ENCODE measurements at places on chromosomes 6 and 20.

DNA sequence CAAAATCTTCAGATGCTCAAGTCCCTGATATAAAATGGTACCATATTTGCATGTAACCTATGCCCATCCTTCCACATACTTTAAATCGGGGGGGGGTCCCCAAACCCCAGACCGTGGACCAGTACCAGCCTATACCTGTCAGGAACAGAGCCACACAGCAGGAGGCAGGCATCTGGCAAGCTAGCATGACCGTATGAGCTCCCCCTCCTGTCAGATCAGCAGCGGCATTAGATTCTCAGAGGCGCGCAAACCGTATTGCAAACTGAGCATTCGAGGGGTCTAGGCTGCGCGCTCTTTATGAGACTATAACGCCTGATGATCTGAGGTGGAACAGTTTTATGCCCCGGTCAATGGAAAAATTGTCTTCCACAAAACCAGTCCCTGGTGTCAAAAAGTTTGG lies 30.7 kb downstream of the FGD2 start:
- DNase-seq, result no peak

DNA sequence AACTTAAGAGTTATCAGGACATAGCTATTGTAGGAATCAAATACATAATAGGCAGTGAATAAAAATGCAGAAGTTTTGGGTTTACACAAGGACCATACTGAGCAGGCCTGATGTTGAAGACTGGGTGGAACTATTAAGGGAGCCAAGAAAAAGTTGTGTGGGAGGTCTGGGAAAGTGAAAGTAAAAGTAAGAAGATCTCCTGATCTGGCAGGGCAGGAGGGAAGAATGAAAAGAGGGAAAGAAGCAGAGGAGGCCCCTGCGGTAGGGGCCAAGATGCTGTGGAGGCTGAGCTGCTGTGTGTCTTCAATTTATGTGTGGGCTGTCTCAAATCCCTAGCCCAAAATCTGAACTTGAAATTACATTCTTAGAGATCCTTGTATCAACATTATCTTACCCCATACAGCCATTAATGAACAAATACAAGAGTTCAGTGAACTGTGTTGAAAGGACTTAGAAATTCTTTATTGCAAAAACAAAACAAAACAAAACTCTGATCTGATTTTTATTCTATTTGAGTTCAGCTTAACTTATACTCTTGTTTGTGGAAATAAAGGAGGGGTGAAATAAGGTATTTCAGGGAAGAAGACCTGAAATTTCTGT lies 1183.8 kb downstream of the HACE1 start:
- DNase-seq, result no peak

- no peak for DNase-seq
Measured at GRCh38 chr6:85913001-85913400, 270.3 kb upstream of the SYNCRIP start.

- DNase-seq, result no peak
Measured at GRCh38 chr6:125188037-125188436, 34.5 kb downstream of the TPD52L1 start.

DNA sequence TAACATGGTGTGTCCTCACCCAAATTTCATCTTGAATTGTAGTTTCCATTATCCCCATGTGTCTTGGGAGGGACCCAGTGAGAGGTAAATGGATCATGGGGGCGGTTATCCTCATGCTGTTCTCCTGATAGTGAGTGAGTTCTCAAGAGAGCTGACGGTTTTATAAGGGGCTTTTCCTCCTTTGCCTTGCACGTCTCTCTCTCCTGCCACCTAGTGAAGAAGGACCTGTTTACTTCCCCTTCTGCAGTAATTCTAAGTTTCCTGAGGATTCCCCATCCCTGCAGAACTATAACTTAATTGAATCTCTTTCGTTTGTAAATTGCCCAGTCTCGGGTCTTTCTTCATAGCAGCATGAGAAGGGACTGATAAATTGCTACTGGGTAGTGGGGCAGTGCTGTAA lies 789.3 kb downstream of the FRK start:
- no peak for DNase-seq

GRCh38 chr6:29131691-29132090 lies 23.8 kb downstream of the OR2J3 start:
- DNase-seq, result no peak

DNA sequence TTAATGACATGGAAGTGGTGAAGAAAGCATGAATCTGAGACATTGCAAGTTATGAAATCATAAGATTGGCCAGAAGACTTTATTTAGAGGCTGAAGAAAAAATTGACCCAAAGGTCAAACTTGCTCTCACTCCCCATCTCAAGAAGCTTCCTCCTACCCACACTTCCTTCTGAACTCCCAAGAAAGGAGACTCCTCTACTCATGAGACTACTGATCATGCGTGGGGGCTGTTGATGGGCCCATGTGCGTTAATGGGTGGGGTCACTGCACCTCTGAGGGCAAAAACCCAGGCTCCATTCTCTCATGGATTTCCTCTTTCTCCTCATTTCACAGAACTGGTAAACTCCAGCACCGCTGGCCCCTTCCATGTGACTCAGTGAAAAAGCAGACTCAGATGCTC lies 470.6 kb upstream of the ARID1B start:
- no peak for DNase-seq

- no peak for DNase-seq
Measured at GRCh38 chr6:73409395-73409794, 14.8 kb downstream of the DDX43 start.

DNA sequence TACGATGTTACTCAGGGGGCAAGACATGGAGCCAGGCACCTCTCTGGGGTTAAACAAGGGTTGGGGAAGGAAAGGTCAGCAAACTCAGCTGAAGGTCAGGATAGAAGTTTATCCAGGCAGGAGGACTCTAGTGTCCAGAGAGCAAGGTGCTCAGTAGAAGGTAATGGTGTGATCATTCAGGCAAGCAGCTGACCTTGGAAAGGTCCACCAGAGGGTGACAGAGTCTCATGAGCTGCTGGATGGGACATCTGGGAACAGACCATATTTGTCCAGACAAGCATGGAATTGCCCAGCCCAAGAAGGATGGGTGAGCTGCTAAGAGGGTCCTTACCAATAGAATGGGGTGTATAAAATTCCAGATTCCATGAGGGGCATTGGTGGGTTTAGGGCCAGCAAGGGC lies 89.5 kb downstream of the MAP3K7 start:
- DNase-seq, result no peak

DNA sequence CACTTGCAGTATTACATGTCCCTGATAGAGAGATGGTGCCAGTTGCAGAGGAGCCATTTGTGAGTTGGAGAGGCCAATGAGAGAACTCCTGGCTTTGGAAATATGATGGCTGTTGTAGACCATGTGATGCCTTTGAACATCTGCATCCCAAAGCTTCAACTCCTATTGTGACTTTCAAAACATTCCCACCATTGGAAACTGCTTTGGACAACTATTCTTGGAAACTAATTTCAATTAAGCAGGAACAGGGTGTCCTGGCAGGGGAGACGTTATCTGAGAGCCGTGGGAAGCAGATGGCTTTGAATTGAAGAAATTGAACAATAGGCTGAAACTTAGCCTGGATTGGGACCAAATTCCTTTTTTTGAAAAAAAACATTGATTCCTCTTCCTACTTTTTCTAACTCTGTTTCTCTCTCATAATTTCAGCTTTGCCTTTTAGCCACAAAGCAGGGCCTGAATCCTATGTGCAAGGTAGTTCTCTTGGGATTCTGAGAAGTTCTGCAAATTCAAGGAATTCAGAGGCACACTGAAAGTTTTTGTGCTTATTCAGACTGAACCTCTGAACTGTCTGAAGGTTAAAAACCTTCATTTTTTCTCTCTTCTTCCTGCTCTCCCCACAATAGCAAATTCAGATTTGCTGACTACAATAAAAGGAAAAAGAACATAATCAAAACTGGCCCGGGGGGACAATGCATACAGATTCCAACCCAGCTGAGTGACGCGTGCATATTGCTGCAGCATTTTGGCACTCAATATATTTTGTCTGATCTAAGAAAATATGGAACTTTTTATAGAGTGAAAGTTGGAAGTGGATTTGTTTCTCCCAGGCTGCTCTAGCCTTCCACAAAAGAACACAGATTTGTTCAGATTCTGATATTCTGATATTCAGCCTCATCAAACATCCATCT lies 720.4 kb upstream of the CHD6 start:
- no peak for DNase-seq

DNA sequence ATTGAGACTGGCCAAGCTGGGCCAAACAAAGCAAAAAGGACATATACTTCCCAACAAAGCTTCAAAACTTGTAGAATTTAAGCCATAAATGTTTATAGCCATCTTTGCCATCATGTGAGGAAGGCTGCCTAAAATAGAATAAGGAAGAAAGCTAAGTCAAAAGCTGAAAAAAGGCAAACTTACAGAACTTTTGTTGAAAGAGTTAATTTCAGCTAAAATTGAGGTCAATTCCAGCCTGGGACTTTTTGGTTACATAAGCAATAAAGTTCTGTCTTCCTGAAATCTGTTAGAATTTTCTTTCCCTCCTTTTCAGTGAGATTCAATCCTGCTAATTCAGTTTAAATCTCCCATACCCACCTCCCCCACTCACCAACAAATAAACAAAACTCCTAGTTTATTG lies 227.9 kb upstream of the MARCKS start:
- DNase-seq, result no peak

- no peak for DNase-seq
Measured at GRCh38 chr6:14283600-14284235, 166.1 kb downstream of the CD83 start.

DNA sequence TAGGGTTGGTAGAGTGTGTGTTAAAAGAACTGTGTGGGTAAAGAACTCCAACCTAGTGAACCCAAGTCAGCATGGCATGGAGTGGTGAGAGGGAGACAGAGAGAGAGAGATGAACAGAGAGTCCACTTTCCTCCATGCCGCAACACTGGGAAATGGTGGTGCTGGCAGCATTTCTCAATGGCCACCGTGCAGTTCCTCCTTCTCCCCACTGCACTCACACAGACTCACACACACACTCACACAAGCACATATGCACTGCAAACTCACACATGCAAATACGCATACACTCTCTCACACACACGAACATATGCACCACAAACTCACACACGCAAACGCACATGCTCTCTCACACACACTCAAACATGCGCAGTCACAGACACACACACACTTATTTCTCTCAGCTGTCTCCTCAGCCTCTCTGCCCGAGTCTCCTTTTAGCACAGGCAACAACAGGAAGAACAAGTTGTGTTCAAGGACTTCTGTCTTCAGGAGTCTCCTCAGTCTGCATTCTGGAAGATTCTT lies 66.5 kb upstream of the LY86 start:
- DNase-seq, result no peak

DNA sequence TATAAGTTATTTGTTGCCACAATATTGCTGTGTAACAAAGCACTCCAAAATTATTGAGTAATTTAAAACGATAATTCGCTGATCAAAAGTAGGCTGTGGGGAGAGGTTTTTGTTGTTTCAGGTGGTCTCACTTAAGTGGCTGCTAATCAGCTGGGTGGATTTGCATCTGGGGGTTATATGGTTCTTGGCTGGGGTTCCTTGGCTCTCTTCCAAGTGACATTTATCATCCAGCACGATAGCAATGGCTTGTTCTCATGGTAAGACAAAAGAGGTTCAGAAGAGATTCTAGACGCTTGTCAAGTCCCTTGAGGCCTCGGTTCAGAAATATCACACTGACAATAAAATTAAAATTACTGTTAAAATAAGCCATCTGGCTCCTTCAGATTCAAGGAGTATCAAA lies 1648.8 kb downstream of the GRIK2 start:
- no peak for DNase-seq

GRCh38 chr20:62511300-62511914 lies 35.6 kb upstream of the GATA5 start:
- DNase-seq, result no peak

GRCh38 chr6:163077134-163077533 lies 337.4 kb upstream of the QKI start:
- no peak for DNase-seq

DNA sequence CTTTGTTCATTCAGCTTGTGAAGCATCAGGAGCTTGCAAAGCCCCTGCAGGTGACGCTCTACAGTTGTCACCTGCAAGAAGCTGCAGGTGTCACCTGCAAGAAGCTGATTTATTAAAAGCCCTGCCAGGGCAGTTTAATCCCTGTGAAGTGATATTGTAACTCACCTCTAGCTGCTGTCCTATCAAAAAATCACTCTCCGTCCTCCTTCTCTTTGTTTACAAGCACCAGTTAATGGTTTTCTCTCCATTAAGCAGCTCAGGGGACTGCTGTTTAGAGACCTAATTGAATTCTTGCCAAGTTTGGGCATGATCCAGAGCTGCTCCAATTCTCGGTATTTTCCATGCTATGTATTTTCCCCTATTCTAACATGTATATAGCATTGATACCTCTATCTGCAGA lies 345.9 kb downstream of the ARHGAP18 start:
- DNase-seq, result no peak

DNA sequence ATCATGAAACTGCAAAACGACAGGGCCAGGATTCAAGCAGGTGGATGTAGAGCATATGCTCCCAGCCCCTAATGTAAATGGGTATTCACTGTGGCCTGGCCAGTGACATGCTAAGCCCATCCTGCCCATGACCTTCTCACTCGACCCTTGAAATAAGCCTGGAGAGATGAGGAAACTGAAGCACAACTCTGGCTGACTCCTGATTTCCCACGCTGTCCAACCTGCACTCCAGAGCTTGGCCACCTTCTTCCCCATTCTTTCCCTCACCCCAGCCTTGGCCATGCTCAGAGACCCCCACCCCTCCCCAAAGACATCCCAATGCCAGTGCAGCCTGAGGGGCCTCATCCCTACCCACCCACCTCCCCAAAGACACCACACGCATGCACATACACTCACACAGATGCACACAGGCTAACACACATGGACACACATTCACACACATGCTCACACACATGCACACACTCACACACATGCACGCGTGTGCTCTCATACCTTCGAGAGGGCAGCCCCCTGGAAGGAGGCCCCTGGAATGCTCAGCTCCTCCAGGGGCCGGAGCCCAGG lies 12.4 kb downstream of the TFEB start:
- no peak for DNase-seq

DNA sequence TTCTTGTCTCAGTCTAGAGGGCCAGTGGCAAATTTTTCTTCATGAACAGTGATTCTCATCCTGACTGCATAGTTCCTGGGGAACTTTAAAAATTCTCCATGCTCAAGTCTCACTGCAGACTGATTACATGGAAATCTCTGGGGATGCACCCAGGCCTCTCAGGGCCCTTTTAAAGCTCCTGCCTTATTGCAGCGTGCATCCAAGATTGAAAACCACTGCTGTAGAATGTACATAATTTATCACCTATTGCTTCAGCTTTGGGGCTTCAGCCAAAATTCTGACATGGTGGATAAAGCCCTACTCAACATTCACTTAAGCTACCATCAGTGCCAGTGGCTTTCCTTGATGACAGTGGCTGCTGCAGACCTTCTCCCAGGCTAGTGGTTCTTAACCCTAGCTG lies 143.8 kb downstream of the BTBD3 start:
- no peak for DNase-seq

DNA sequence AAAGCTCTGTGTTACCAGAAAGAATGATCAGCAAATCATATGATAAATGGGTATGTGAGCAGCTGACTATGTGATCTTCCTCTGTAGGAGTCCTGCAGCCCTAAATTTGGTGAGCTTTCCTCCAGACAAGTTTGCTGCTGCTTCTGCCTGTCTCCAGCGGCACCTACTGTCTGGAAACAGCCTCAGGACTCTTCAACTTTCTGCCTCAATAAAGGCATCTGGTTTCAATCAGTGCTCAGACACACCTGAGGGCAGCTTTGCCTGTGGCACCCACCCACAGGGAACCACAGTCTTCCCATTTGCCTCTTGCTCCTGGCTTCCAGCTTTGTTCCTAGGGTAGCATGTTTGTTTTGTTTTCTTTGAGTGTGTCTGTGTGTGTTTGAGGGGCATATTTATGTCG lies 727.9 kb upstream of the MAN1A1 start:
- DNase-seq, result no peak
